Thoracic aorta (tissue), 2 donors: ENCODE measurements at places on chromosomes 6 and 20.

- DNase-seq: no peak
Observed at GRCh38 chr20:56755201-56755600, 126.1 kb downstream of the TFAP2C start.

DNA sequence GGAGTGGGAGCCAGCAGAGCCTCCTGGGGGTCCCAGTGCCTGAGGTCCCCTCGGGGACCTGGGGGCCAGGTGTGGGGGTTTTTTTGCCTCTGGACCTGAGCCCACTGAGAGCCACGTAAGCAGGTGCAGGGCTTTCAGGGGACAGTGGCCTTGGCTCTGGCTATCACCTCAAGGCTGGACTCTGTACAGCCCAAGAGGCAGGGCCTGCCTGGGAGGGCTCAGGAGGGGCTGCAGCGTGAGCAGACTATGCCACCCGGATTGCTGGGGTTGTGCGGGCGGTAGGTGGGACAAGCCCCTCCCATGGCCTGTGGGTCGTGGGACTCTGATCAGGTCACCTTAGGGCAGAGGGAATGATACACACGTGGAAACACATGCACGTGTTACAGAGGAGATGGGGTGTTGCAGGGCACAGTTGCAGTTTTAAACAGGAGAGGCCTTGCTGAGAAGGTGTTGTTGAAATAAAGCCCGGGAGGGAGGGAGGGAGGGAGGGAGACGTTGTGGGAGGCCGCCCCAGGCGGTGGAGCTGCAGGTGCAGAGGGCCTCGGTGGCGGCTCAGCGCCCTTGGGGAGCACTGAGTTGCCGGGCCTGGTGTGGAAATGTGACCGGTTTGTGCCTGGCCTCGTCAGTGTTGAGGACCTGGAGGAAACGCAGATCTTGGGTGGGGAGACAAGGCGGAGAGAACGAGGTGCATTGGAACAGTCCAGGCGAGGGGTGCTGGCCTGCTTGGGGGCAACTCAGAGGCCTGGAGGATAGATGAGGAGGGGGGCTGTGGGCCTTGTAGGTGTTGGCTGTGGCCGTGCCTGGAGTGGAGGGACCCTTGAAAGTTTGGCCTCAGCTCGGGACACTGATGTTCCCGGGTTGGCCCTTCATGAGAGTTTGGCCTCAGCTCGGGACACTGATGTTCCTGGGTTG is 2.3 kb downstream of the TCEA2 start:
- no peak for DNase-seq

DNA sequence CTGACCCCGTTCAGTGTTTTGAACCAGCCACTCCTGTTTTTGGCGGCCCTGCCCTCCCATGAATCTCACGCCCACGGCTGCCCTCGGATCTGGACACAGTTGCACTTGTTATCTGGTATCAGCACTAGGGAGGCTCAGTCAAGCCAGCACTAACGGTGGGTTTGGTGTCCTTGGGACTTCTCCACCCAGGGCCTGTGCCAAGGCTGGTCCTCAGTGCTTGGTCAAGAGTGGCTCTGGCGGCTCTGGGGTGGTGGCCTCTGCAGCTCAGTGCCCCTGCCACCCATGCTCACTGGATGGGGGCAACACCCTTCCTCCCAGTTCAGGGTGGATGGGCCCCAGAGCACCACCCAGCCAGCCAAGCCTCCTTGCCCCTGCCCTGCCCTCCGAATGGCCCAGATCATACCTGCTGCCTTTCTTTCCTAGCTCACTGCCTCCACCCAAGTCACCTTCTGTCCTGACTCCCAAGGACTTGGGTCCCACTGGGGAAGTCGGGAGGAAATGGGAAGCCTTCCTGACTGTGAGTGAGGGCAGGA is 54.7 kb downstream of the SSR1 start:
- DNase-seq: no peak

DNA sequence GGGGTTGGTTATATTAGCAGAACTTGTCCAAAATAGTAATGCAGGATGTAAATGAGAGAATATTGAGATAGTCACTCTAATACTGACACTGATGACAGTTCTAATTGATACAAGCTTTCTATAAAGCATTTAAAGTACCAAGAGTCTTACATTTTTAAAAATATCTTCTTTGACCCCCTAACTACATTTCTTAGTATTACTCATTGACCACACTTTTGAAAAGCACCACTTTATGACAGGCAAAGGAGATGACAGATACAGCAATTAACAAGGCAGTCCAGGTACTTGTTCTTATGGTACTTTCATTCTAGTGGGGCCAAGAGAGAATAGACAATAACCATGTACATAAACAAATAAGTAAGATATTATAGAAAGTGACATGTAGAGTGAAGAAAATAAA is 139.4 kb upstream of the EYA4 start:
- DNase-seq: no peak

GRCh38 chr20:9551808-9552550 is 37.6 kb downstream of the LAMP5 start:
- no peak for DNase-seq

- DNase-seq: no peak
Observed at GRCh38 chr6:12304487-12304886, 14.3 kb downstream of the EDN1 start.

DNA sequence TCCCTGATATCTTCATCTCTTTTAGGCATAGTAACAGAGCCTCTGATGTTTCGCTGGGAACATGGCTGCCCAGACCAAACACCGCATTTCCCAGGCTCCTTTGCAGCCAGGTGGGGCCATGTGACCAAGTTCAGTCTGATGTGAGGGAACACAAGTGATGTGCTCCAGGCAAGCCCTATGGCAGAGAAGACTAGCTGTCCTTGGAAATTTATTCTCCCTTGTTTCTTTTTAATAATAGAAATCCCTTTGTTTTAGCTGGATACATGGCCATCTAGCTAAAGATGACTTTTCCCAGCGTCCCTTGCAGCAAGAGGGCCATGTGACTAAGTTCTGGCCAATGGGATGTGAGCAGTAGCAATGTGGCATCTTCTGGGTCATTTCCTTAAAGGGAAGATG is 30.8 kb downstream of the SLC2A10 start:
- DNase-seq: no peak

DNA sequence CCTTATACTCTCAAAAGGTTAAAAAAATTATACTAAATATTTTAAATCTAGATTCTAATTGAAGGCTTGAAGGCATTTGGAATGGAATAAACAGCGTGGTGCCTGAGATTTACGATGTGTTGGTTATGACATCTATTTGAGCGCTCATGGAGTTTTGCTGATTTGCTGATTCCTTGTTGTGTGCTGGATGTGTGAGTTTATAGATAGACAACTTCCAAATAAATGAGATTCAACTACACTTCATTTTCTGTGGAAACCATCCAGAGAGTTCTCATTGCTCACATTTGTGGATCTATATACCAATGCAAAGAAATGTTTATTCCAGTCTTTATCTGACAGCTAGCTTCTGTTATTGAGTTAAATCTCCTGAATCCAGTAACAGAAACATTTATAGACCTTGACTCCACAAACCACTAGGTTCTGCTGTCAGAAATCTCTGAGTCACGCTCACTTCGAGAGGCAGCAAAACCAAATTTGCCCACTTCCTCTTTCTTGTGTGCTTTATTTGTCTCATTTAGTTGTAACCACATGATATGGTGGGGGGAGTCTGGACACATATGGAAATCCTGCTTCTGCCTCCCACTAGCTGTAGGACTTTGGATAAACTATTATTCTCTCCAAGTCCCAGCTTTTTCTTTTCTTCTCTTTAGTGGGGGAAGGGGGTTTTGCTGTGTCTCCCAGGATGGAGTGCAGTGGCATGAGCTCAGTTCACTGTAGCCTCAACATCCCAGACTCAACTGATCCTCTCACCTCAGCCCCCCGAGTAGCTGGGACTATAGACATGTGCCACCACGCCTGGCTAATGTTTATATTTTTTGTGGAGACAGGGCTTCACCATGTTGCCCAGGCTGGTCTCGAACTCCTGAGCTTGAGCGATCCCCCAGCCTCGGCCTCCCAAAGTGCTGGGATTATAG is 54.5 kb downstream of the IPCEF1 start:
- DNase-seq: no peak

- DNase-seq: no peak
Observed at GRCh38 chr6:1250489-1251197, 61.3 kb upstream of the FOXQ1 start.

- DNase-seq: no peak
Observed at GRCh38 chr6:143243786-143244185, 183.1 kb downstream of the AIG1 start.
